Breast epithelium (tissue), 4 donors: ENCODE measurements at places on chromosomes 13 and 19.

GRCh38 chr19:53462861-53463260 lies 4.7 kb upstream of the ZNF813 start:
- no peaks in the 10 kb centered on the region for H3K4me1 ChIP-seq
- H3K4me3 ChIP-seq = peak overlapping the region; percentile 13
- no peaks in the 10 kb centered on the region for H3K36me3 ChIP-seq
- H3K27me3 ChIP-seq = no peaks in the 10 kb centered on the region
- no peak for DNase-seq
- H3K27ac ChIP-seq = no peak overlapping the region

- no peak overlapping the region for H3K4me3 ChIP-seq
- no peak for DNase-seq
- no peaks in the 10 kb centered on the region for H3K36me3 ChIP-seq
- no peaks in the 10 kb centered on the region for H3K4me1 ChIP-seq
- no peak overlapping the region for H3K27ac ChIP-seq
These were observed 946.3 kb upstream of the PCDH9 start for GRCh38 chr13:68176475-68176874.

DNA sequence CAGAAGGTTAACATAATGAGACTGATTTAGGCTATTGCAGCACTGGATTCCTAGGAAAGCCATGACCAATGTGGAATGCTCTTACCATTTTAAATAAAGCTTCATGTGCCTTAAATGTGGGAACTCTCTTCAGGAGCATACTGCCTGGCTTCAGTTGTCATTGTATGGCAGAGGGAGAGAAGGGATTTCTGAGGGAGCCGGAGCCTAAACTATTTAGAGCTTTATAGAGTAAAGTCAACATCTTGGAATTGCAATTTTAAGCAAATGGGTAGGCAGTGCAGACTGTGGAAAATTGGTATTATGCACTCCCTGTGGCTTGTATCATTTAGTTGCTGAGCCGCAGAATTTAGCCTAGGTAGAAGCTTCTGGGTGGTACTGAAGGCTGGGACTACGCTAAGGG lies 2041.4 kb downstream of the PCDH9 start:
- no peak overlapping the region for H3K27ac ChIP-seq
- H3K27me3 ChIP-seq = no peaks in the 10 kb centered on the region
- H3K36me3 ChIP-seq = no peaks in the 10 kb centered on the region
- H3K4me1 ChIP-seq = no peaks in the 10 kb centered on the region
- DNase-seq = no peak

GRCh38 chr13:64529874-64530485 lies 2700.2 kb downstream of the PCDH9 start:
- no peaks in the 10 kb centered on the region for H3K27me3 ChIP-seq
- no peak for DNase-seq
- no peaks in the 10 kb centered on the region for H3K4me1 ChIP-seq
- H3K36me3 ChIP-seq = no peaks in the 10 kb centered on the region
- no peak overlapping the region for H3K4me3 ChIP-seq
- no peak overlapping the region for H3K27ac ChIP-seq

GRCh38 chr13:83007226-83007625 lies 875.0 kb downstream of the SLITRK1 start:
- no peaks in the 10 kb centered on the region for H3K36me3 ChIP-seq
- no peak overlapping the region for H3K4me3 ChIP-seq
- H3K27ac ChIP-seq = no peak overlapping the region

DNA sequence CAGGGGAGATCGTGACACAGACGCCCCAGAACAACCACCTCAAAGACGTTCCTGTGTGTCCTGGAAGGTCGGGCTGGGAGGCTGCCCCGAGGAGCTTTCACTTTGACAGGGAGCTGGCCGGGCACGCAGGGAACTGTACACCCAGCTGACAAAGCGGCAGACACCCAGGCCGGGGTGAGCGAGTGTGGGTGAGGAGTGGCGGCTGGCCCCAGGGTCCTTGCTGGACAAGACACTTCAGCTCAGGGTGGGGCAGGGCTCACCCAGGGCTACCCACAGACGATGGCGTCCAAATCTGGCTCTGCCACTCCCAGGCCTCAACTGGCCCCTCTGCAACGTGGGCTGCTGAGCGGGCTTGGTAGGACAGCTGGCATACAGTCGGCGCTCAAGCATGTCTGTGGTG lies 2.0 kb downstream of the FGF22 start:
- H3K4me3 ChIP-seq = peak overlapping the region; percentile 33
- no peak for DNase-seq
- no peaks in the 10 kb centered on the region for H3K27me3 ChIP-seq
- no peak overlapping the region for H3K27ac ChIP-seq
